ENCODE measurements at places on chromosomes 6 and 20.

DNA sequence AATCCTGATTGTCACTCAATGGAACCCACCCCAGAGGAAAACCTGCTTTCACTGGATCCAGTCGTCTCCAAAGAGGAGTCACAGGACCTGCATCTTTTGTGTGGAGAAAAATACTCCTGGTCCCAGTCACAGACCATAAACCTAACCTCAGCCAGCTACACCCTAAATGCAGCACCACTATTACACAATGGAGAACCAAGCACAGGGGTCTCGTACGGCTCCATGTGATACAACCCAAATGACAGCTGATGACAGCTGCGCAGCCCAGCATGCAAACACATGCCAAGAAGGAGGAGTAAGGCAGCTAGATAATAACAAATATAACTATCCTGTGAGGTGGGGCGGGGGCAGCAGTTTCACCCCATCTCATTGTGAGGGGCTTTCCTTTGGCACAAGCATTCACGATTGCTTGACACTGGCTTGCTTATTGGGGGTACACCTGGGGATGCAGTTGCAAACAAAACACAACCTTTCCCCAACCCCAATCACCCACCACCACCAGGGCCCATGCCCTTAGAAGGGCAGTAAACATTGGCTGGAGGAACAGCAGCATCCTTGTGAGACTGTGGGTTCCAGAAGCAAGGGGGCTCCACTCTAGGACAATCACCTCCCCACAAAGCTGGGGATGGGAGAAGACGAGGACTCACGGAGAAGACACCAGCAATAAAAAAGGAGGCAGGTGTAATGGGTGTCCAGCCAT, 51.5 kb downstream of the TRERF1 start:
- DNase-seq = no peak

DNA sequence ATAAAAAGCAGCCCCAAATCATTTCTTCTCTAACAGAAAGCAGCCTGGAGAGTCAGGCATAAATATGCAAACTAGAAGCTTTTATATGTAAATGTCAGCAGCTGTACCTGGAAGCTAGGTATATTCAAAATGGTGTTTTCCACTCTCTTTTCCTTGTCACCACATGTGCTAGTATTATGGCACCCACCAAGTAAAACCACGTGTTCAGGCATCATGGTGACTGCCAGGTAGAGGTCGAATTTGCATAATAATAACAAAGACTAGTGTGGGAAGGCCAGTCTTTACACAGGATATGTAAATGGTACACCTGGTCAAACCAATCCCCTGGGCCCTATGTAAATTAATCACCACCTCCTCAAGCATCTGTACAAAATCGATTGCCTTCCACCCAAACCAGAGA, 124.0 kb downstream of the MMUT start:
- no peak for DNase-seq

DNA sequence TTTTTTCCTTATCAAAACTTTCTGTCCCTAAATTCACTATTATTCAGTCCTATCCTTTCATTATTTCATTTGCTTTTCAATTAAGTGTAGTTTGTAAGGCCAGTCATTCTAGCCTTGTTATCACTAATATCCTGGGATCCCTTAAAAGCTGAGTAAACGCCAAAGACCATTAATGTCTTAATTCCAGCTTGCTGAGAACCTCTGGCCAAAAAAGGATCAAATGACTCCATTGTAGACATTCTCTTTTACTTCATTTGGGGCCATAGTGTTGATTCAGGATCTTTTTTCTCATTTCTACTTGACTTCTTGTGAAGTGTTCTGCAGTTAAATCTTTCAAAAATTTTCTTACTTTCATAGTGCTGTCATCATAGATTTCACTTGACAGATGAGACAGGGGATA, 379.7 kb downstream of the LAMA2 start:
- DNase-seq = no peak

- DNase-seq = no peak
Observed at GRCh38 chr20:32051720-32052089, 337 bp upstream of the HCK start.

- no peak for DNase-seq
Observed at GRCh38 chr20:44910690-44911262, 916 bp downstream of the PABPC1L start.

DNA sequence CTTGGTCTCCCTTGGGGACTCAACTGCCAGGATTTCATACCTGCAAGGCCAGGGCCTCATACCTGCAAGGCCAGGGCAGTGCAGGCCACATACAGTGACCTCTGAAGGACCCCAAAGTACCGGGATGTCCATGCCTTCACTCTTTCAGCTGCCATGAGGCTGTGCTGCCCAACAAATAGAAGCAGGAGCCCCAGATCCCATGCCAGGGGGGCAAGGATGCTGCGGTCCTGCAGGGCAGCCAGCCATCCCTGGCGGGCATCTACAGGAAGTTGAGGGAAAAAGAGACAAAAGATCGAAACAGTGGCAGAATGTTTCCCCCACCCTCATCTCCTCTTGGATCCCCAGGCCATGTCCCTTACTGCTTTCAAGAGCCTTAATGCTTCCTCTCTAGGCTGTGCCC, 799 bp downstream of the NRM start:
- no peak for DNase-seq

DNA sequence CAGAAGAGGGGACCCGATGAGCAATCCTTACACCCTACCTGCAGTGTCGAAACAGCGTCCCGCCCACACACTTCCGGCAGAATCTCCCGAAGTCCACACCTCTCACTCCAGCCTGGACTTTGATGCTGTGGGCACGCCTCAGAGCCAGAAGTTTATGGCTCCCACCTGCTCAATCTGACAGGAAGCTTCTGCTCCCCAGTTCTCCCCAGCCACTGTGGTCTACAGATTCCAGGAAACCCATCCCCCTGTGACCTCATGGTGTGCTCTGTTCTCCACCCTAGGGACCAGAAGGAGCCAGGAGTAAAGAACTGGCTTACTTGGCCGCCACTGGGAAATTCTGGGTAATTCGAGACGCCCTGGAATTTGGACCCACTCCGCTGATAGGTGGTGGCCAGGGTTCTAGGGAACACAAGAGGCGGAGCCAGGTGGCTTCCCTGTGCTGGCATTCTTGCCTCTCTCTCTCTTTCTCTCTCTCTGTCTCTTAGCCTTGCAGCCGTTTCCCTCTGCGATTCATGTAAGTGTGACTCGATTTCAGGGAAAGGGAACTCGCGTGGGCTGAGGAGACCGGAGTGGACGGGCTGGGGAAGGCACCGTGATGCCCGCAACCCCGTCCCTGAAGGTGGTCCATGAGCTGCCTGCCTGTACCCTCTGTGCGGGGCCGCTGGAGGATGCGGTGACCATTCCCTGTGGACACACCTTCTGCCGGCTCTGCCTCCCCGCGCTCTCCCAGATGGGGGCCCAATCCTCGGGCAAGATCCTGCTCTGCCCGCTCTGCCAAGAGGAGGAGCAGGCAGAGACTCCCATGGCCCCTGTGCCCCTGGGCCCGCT, at the start of gene TRIM15:
TSS of gene TRIM15 (plus strand) at position 457 of the 828 bp plus-strand sequence. CDS start at position 596, 139 bp downstream.
- DNase-seq = no peak

GRCh38 chr6:170206317-170206621, 84.6 kb downstream of the DLL1 start:
- no peak for DNase-seq

DNA sequence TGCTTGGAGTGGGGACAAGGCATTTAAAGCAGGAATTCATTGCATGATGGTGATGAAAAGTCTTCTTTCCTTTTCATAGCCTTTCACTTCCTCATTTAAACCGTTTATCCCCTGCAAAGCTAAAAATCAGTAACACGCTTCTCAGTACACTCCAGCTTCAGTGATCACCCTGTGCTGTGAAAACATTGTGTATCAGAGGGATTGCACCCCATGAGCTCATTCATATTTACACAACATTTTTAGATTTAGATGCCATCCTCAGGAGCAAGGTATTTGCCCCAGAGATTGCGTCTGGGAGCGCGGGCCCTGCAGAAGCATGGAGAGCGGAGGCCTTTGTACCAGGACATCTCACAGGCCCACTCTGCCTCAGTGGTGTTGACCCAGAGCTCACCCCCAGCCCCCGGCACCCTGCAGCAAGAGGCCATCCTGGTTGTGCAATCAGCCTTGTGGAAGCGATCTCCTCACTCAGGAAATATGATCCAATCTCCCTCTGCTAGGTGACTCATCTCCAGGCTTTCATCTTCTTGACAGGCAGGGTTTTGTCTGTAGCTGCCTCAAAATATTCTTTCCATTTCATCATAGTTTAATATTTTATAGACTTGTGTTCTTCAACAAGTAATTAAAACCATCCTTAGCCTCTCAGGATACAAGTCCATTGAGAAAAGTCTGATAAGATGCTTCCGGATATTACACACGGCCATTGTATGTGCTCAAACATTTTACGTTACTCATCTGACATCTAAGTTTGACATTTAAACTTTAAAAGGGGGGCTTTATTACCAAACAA, 38.9 kb upstream of the THBS2 start:
- DNase-seq = no peak

- DNase-seq = no peak
Observed at GRCh38 chr6:169406034-169406433, 152.4 kb upstream of the THBS2 start.

DNA sequence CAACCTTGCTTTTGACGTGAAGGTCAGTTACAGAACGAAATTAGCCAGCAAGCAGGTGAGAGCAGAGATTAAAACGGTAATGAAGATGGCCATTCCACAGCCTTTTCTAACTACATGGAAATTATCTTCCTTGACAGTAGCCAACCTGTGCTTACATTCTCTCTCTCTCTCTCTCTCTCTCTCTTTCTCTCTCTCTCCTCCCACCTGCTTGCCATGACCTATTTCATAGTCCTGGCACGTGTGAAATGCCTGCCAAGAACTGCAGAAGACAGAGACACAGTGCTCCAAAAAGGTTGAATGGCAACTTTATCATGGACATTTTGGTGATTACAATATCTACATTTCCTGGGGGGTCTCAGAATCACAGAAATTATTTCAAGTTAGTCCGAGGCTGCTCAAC, 38.5 kb upstream of the SALL4 start:
- no peak for DNase-seq

- DNase-seq = no peak
Observed at GRCh38 chr6:54366667-54367327, 58.6 kb downstream of the TINAG start.

Measured in DMS 273 treated with DMSO at 0.1 percent for 48 hours (cell line).